ENCODE measurements at places on chromosomes 2 and 18.

GRCh38 chr2:102603904-102604303 is 15.4 kb upstream of the SLC9A2 start:
- DNase-seq = no peak

GRCh38 chr2:107622741-107623310 is 203.9 kb upstream of the RGPD4 start:
- no peak for DNase-seq

DNA sequence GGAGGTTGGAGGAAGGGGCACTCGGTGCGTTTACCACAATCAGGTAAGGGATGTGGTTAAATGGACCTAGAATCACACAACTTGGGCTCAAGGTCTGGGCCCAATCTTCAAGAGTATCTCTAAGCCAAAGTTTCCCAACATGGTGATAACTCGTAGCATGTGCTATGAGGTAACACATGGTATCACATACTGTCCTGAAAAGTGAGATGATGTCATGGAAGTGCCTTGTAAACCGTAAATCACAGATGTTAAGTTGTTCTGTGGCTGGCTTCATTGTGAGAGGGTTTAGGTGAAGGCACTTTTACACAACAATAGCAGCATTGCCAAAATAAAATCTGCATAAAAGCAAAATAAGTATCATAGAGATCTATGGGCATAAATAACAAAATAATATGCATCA is 551.8 kb downstream of the PLCL1 start:
- no peak for DNase-seq

DNA sequence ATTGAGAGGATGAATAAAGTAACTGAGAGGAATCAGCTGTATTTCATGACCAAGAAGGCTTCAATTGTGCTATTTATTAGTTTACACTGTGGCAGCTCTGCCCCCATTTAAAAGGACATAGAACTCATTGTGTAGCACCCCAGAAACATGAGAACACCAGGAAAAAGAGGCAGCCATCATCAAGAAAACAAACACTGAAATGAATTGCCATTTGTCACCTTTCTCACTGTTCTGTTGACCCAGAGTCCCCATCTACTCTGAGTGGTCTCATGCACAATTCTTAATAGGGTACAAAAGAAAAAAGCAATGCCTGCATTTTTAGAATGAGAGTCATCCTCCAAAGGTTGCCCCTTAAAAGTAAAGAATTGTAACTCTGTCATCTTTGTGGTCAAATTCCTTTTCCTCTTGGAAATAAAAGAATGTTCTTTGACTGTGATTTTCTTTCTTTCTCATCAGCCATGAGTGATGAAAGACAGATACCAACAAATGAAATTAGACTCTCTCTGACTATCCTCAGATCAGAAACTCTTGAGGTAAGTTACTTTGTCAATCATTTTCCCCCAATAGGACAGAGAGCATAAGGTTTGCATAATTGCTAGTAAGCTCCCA is 1941.9 kb upstream of the PIK3C3 start:
- peak; percentile 9 for DNase-seq

DNA sequence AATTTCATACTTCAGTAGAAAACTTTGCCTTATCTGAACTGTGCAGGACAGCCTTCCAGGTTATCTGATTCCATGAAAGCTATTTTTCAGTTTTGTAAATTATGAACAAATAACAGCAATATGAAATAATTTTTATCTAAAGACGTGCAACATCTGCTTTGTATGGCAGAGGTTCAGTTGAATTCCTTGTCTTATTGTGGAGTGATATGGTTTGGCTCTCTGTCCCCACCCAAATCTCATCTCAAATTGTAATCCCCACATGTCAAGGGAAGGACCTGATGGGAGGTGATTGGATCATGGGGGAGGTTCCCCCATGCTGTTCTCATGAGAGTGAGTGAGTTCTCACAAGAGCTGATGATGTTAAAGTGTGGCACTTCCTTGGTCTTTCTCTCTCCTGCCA is 18.1 kb upstream of the RPIA start:
- DNase-seq = no peak

GRCh38 chr2:48114256-48114655 is 208.0 kb upstream of the FBXO11 start:
- DNase-seq = peak; percentile 81

DNA sequence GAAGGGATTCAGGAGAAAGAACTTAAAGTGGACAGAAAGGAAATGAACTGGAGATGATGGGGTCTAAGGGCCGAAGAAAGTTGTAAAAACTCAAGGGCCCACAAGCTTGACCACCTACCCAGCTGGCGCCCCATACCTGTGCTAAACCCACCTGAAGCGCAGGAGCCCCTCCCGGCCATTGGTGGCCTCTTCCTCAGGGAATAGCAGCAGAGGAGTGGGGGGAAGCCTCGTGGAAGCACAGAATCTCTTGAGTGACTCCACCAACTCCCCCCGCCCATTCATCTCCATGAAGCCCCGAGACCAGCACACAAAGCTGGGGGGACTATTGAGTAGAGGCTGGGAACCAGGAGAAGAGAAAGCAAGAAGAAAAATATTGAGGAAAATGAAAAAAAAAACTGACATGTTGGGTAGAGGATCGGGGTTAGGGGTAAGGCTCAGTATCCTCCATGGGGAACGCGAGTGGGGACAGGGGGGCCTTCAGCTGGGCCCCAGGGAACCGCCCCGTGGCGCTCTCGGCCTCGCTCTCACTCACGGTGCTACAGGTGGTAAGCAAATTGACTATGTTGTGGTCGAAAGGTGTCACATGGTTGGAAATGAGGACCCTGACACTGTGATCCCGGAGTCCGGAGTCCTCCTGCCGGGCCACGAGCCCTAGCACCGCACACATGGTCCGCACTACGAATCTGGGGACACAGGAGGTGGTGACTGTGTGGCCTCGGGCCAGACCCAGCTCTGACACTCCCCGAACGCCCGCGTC is 728 bp downstream of the AUP1 start:
- no peak for DNase-seq

- no peak for DNase-seq
Measured at GRCh38 chr2:59084326-59084725, 843.2 kb upstream of the FANCL start.

GRCh38 chr2:235447210-235447609 is 46.6 kb upstream of the AGAP1 start:
- DNase-seq = peak; percentile 49

- DNase-seq = no peak
Measured at GRCh38 chr2:223908304-223908998, 36.7 kb downstream of the WDFY1 start.

DNA sequence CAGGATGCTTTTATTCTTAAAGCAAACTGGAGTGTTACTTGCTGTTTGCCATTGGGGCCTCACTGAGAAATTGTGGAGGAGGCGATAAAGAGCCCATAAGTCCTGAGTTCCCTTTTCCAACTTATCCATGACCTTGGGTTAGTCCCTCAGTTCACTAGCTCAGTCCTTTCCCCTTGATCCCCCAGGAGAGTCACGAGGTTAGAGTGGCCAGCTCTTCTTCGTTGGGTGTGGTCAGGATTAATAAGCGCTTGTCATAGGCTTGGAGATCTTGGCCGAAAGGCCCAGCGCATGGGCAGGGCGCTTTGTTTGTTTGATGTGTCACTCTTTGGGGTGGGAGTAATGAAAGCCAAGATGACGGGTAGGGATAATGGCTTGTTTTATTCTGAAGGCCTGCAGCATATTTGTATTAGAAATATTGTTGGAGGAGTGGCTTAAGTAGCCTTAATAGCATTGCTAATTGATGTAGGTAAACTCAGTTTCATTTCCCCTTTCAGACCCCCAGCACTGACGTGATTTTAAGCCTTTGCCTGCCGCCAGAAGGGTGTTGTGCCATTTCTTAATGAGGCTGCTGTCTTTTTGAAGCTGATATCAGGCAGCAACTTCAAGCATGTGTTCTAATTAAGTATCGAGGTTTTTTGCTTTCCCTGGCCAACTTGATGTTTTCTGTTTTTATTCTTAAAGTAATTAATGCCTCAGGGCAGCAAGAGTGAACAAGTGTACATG is 15.7 kb downstream of the GRHL1 start:
- DNase-seq = no peak

- DNase-seq = peak; percentile 90
Measured at GRCh38 chr2:218964041-218964771, 4.7 kb downstream of the CDK5R2 start.

- peak; percentile 51 for DNase-seq
Measured at GRCh38 chr2:156083763-156084493, 248.6 kb downstream of the NR4A2 start.

GRCh38 chr2:20584399-20585358 is 66.2 kb downstream of the HS1BP3 start:
- DNase-seq = peak; percentile 99

DNA sequence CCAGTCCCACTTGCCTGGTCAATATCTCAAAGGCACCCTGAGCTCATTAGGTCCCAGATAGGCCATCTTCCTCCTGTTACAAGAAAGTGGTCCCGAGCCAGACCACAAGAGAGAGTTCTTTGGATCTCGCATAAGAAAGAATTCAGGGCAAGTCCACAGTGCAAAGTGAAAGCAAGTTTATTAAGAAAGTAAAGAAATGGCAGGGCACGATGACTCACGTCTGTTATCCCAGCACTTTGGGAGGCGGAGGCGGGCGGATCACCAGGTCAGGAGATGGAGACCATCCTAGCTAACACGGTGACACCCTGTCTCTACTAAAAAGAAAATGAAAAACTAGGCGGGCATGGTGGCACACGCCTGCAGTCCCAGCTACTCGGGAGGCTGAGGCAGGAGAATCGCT is 10.8 kb upstream of the SMAD7 start:
- no peak for DNase-seq

DNA sequence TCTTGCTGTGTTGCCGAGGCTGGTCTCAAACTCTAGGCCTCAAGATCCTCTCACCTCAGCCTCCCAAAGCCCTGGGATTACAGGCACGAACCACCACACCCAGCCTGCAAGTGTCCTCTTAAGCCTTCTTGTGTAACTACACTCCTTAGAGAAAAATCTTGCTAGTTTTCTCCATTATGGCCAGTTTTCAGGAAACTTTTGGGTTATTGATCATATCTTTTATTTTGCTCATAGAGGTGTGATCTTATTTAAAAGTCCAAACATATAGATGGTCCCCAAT is 2.4 kb downstream of the SOCS6 start:
- no peak for DNase-seq

GRCh38 chr2:191001032-191001431 is 12.9 kb downstream of the STAT1 start:
- no peak for DNase-seq

- DNase-seq = no peak
Measured at GRCh38 chr18:43830947-43831346, 553.7 kb upstream of the SYT4 start.

- DNase-seq = no peak
Measured at GRCh38 chr2:107745100-107745499, 81.6 kb upstream of the RGPD4 start.

DNA sequence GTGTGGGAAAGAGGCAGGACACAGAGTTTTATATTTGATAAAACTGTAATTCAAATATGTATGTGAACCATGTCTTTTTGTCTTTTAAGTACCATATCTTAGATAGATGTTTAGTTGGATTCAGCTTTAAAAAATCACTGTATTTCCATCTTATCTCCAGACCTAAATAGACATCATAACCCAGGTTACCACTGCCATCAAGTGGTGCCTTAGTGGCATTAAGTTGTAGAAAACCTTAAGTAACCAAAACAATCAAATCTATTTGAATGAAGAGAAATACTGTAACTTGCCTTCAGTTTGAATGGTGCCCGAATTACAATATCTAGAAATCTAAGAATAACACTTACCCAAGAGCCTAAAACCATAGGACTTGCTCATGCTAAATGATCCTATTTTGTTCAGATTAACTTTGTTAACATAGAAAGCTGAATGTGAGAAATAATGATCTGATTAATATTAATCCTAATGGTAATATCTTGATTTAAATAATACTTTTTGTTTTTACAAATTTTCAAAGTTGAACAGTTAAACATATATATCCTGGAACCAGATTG is 92.5 kb upstream of the MAP2 start:
- peak; percentile 57 for DNase-seq

GRCh38 chr2:28620291-28620793 is 124.5 kb downstream of the PLB1 start:
- DNase-seq = no peak

DNA sequence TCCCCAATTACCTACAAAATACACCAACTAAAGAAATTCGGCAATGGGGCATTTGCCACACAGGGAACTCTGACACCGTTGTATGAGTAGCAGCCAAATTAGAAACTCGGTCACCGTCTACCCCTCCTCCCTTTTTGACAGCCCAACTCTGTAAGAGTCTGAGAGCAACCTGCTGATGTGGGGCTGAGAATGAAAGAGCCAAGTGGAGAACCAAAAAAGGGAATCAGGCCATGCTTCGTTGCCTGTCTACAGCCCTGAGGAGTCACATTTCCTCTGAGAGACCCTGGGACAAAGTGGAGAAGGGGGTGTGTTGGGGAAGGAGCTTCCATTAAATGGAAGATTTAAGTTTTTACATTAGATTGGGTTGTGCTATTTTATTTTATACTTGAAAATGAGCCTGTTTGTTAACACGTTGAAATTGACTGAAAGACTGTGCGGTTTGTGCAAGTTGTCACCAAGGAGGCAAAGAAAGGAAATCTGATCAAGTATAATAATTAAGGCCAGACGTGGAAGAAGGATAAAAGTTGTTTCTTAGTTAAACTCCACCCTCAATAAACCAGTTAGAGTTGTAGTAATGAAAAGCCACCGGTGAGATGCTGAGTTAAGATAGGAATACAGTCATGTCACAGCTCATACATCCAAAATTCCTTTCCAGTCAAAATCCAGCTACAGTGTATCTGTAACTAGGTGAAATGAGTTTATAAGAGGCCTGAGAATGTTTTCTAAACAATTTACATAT is 131.7 kb upstream of the CREB1 start:
- DNase-seq = no peak

DNA sequence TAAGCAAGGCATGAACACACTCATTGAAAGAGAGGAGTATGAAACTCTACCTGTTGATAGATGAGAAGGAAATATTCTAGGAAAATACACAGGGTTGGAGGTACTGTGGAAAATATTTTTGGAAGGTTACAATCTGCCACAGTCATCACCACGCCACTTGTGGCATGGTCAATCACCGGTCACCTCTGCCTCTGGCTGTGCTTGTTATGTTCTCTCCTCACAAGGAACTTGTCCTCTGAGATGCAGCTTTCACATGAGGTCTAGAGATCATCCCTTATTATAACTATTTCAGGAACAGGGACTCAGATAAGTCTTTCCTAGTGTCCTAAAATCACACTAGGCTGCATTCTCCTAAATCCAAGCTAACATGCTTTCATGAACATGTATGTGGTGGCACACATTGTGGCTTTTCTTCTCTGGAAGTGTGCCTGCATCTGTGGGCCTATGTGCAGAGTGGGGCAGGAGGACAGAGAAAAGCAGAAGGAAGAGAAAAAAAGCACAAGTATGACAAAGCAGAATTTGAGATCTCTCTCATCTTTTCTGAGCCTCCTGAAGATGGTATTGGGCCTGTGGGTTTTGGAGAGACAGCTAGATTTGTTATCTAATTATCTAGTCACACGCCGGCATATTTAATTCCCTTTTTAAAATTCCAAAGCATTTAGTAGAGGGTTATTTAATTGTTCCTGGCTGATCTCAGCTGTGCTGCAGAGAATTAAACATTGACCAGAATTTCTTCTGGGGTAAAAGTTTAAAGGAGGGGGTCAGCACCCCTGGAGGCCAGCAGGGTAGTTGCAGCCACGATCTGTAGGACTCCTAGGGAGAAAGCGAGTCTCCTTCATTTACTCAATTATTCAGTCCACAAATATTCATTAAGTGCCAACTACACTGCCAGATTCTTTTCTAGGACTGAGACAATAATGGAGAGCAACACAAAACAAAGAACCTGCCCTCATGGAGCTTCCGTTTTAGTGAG is 294.6 kb downstream of the RDH14 start:
- peak; percentile 7 for DNase-seq

Measured in kidney tubule cell (primary cell).